ENCODE measurements at places on chromosomes 11 and 22.

DNA sequence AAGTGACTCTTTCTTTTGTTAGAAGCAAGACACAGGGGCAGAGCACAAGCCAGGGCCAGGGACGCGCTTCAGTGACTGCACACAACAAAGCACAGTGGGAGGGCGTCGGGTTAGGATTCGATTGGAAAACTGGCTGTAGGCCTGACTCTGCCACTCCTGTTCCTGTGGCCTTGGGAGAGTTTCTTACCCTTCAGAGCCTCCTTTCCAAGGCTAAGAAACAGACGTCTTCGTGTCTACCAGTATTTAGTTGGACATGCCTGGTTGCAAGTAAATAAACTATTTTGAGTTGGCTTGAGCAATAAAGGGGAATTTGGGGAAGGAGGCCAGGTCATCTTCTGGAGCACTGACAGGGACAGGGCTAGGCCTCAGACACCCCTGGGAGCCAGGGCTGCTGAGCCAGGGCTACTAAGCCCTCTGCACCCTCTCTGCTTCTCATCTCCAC is 549.1 kb downstream of the INSC start:
- DNase-seq, result no peak

- no peak for DNase-seq
Measured at GRCh38 chr11:20388096-20389055, 860 bp downstream of the PRMT3 start.

GRCh38 chr11:93653571-93653970 is 7.9 kb upstream of the CEP295 start:
- DNase-seq, result no peak

DNA sequence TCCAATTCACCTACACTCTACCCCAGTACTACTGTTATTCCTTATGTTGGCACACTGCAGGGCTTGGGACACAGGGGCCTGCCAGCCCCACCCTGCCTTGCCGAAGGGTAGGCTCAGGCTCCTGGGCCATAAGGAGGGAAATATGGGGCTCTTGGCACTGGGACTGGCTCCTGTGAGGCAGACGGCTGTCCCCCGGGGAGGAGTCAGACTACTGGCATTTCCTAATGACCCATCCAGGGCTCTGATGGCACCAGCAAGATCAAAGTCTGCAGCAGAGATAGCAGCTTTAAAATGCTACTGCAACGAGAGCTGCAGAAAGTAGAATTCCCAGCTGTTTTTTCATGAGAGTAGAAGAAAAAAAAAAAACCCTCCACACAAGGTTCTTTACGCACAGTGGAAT is 42.2 kb upstream of the CYP2D6 start:
- no peak for DNase-seq

DNA sequence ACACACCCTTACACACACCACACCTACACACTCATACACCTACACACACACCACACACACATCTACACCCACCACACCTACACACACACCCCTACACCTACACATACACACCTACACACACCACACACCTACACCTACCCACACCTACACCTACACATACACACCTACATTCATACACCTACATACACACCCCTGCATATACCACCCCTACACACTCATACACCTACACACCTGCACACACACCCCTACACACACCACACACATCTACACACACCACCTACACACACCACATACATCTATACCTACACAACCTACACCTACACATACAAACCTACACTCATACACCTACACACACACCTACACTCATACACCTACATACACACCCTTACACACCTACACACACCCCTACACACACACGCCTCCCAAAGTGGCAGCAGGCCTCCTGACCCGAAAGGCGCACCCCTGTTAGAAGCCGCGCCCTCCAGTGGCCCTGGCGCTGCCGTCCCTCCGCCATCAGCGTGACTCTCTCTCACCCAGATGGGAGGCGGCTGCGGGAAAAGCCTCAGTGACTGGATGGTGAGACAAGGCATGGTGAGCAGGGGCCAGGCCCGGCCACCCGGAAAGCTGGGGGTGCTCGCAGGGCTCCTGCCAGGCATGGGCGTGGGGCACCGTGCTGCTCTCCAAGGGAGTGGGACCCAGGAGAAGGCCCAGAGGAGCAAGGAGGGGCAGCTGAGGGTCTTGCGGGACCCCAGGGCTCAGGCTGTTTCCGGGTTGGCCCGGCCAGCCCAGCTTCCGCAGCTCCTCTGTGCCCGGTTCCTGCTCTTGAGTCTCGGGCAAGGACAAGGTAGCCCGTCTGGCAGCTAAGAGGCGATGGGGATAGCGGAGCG is 37.0 kb upstream of the HMOX1 start:
- DNase-seq, result no peak

DNA sequence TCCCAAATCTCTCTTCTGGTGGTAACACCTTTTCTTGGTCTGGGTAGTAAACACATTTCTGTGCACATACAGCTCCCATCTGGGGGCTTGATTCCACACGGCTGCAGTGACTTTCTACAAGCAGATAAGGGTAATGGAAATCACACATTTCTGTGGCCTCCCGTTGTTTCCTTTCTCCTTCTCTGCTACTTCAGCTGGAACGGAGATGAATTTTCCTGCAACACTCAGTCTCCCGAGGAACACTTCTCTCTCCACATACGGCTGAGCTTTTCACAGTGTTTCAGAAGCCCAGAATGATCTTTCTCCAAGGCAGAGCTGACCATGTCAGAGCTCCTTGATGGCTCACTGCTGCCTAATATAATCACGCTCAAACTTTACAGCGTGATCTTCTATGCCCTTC is 364.3 kb upstream of the NARS2 start:
- no peak for DNase-seq

DNA sequence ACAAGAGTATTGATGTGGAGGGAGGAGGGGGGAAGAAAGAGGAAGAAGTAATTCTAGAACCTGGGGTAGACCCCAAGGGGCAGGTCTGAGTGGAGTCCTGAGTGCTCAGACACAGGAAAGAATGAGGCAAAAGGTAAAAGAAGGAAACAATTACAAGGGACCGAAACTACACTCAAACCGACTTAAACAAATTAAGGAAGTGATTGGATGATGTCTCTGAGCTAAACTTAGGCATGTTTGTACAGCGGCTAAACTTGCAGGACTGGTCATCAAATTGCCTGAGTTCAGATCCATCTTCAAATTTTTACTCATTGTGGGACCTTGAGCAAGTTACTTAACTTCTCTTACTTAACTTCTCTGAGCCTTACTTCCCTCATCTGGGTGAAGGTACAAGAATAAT is 86.3 kb upstream of the LRRC55 start:
- no peak for DNase-seq

GRCh38 chr11:61911701-61912529 is 5.5 kb downstream of the RAB3IL1 start:
- DNase-seq, result no peak

GRCh38 chr22:28283068-28283654 is 364.1 kb upstream of the PITPNB start:
- no peak for DNase-seq

- no peak for DNase-seq
Measured at GRCh38 chr11:60513496-60514460, 1.4 kb upstream of the MS4A13 start.

DNA sequence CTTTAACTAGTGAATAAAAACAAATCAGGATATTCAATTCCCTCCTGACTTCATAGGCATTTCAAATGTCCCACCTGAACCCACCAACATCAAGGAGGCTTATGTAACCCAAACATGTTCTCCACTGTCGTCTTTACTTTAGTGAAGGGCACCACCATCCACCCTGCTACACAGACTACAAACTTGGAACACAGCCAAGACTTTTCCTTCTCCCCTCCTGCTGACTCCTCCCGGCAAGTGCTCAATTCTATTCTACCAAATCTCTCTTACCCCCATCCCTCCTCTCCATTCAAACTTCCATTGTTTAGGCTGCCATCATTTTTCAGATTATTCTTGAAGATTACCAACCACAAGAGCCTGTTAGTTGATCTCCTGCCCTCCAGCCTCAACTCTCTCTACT is 24.3 kb downstream of the SAAL1 start:
- DNase-seq, result no peak

DNA sequence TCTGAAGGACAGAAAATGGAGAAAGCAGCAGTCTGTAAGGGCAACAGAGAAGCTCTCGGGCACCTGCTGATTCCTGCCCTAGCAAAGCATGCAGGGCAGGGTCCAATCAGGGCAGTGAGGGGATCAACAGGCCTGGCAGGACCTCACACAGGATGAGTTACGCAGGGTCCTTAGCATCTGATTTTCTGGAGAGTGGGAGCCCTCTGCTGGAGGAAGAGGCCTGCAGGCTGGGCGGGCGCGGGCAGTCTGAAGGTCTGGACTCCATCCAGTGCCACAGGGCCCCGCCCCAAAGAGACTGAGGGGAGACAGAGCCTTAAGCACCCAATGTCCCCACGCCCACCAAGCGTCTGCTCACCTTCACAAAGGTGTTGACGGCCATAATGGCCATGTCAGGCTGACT is 28.9 kb downstream of the AP1B1 start:
- no peak for DNase-seq

- DNase-seq, result no peak
Measured at GRCh38 chr11:123681030-123681429, 26.6 kb upstream of the SCN3B start.

DNA sequence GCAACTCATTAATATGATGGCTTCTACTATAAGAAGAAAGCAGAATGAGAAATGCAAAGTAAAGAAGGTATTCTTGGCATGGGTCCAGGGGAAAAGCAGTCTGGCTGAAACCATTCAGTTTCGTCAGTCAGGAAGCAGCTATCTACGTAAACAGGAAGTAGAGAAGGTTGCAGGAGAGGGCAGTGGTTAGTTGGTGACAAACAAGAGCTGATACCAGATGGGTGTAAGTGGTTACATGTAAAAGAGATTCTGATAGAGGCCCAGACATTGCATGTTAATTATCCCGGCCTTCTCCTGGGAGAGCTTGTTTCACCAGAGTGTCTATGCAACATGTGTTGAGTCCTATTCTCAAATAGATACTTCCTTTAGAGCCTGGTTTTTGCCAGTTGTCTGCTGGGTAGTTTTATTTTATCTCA is 58.4 kb upstream of the PSMA1 start:
- DNase-seq, result no peak

GRCh38 chr22:50506611-50507420 is 686 bp downstream of the LMF2 start:
- DNase-seq, result no peak

- DNase-seq, result no peak
Measured at GRCh38 chr11:103958475-103959215, 77.8 kb upstream of the DDI1 start.

DNA sequence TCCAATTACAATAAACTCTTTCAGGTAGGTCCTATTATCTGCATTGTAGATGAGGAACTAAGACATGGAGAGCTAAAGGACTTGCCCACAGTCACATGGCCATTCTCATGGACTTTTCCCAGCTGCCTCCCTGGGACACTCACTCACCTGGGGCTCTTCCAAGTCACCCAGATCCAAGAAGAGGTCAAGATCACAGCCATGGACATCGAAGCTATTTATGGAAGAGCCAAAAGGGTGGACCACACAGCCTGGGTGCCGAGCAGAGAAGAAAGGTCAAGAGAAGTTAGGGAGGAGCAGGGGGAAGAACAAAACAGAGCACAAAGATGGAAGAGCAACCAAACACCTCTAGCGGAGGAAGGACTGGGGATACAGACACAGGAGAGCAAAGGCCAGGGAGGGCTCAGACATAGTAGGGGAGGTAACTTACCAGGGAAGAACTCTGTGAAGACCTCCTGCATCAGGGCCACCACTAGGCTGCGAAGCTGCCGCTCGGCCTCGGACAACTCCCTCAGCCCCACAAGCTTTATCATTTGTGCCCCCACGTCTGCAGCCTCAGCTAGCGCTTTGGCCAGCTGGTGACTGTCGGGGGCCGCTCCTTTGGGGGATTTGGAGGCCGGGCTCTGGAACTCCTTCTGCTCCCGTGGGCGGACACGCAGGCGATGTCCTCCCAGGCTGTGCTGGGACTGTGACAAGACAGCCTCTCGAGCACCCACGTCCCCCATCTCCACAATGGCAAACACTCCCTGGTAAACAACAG is 7.4 kb upstream of the EEF1G start:
- DNase-seq, result no peak

DNA sequence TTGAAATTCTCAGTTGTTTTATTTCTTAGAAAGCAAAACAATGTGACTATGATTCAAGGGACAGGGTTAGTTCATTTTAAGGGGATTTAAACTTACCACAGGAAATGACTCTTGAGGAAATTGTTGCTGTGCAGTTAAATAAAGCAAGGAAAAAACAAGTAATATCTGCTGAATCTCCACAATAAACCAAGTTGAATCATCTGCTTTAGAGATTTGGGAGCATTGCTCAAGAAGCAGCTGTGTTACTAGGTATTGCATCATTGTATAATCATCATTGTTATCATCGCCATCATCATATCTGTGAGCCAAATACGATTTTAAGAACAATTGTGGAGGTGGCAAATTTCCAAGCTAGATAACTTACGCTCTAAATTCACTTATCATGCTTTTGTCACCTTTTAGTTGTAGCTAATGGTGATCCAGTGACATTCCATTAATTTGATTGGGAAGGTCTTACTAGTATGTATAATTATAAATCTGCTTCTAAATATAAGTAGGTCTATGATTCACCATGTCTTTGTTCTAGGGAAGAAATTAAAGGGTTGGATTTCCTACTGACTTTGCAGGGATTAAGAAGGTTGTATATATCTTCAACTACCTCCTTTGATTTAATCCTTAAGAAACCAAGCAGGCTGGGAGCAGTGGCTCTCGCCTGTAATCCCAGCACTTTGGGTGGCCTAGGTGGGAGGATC is 19.9 kb downstream of the MMP10 start:
- peak; percentile 92 for DNase-seq

Measured in GM04504 (cell line).